Left lung (tissue), 14 donors: ENCODE measurements at places on chromosomes 11 and 22. TPM values are rescaled to one million over a fixed set of nuclear protein-coding genes. Genes with fewer than 3 reads are reported as not detected.

NNMT gene
- 165 TPM for total RNA-seq

SORL1 gene
- 114 TPM for total RNA-seq

DNA sequence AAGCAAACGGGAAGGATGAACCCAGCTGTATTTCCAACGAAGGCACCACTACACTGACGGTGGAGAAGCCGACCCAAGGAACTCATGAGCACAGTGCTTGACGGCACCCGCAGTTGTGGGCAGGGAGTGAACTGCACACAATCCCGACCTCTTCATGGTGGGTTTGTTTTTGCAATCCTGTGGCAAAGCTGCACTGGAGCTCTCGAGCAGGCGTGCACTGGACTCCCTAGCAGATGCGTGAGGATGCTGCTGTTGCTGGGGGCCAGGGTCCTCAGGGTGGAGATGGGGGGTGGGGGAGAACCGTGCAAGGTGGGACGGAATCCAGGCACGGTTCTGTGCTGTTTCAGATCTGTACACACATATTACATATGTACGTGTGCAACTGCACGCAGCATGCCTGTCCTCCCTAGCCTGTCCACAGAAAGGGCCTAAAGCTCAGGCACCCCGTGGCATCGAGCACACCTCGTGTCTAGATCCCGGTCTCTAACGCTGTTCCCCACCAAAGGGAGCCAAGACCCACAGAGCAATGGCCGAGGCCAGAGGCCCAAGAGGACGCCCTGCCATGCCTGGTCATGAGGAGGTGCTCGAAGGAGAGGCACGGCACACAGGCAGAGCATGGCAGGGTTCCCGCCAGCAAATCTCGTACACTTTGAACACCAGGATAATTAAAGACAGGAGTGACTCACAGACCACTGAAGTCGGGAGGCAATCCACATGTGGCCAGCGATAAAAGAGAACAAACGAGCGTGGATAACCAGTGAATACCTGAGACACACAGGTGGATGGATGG is 17.6 kb downstream of the ALG12 start:
- no peak for DNase-seq
- H3K27ac ChIP-seq, result no peak overlapping the region
- no peaks in the 10 kb centered on the region for H3K4me1 ChIP-seq

GRCh38 chr11:65776196-65776595 is 4.6 kb downstream of the AP5B1 start:
- H3K4me1 ChIP-seq, result peaks cover 6% of the 10 kb centered on the region
- DNase-seq, result peak; percentile 79
- H3K27me3 ChIP-seq, result no peaks in the 10 kb centered on the region
- H3K27ac ChIP-seq, result peak overlapping the region; percentile 97
- peaks cover 31% of the 10 kb centered on the region for H3K36me3 ChIP-seq

DNA sequence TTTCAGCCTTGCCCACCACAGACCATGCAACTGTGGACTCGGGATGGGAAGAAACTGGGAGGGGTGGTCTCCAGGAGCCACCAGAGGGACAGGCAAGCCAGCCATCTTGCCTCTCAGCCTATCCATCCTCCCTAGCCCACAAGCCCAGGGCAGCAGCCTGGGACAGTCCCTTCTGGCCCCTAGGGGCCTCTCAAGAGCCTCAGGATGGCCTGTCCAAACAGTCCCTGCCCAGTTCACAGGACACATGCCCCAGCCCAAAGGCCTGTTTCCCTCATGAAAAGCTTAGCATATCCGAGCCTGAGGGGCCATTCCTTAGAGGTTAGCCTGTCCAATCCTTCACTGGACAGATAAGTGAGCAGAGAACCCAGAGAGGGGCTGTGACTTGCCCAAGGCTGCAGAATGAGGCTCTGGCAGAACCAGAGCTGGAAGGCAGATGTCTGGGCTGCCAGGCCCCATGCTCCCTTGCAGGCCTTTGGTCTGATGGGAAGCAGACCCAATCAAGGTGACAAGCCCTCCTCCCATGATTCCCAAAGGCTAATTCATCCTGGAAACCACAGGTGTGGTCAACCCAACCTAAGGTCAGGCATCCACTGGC is 28.2 kb downstream of the LRRC10B start:
- H3K4me3 ChIP-seq, result no peak overlapping the region
- H3K27me3 ChIP-seq, result peaks cover 7% of the 10 kb centered on the region
- H3K4me1 ChIP-seq, result no peaks in the 10 kb centered on the region
- H3K36me3 ChIP-seq, result no peaks in the 10 kb centered on the region
- DNase-seq, result no peak
- H3K27ac ChIP-seq, result no peak overlapping the region

- peaks cover 6% of the 10 kb centered on the region for H3K4me1 ChIP-seq
- DNase-seq, result no peak
- H3K27me3 ChIP-seq, result peaks cover 80% of the 10 kb centered on the region
- H3K27ac ChIP-seq, result no peak overlapping the region
- H3K4me3 ChIP-seq, result no peak overlapping the region
These were observed 316.4 kb downstream of the NTM start for GRCh38 chr11:131686836-131687235.

GRCh38 chr22:39897841-39898240 is 3.0 kb upstream of the GRAP2 start:
- no peak overlapping the region for H3K4me3 ChIP-seq
- H3K27me3 ChIP-seq, result peaks cover 18% of the 10 kb centered on the region
- H3K4me1 ChIP-seq, result peaks cover 10% of the 10 kb centered on the region
- no peak overlapping the region for H3K27ac ChIP-seq

DNA sequence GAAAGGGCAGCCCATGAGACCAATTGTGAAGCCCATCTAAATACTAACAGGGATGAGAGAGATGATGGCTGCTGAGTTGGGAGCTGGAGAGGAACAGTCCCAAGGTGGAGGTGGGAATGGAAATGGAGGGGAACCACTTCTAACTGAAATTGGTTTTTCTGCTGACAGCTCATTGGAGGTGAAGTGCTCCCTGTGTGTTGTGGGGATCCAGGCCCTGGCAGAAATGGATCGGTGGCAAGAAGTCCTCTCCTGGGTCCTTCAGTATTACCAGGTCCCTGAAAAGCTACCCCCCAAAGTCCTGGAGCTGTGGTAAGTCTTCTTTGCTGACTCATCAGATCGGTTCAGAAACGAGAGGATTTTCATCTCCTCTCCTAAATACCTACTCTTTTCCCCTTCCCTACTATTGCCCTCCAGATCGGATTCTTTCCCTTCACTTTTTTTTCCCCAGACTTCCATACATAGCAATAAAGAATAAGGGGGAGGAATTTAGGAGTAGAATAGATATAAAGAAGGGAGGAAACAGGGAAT is 2.0 kb downstream of the PEX26 start:
- H3K4me1 ChIP-seq, result peaks cover 16% of the 10 kb centered on the region
- peaks cover 53% of the 10 kb centered on the region for H3K36me3 ChIP-seq
- H3K27ac ChIP-seq, result no peak overlapping the region

DNA sequence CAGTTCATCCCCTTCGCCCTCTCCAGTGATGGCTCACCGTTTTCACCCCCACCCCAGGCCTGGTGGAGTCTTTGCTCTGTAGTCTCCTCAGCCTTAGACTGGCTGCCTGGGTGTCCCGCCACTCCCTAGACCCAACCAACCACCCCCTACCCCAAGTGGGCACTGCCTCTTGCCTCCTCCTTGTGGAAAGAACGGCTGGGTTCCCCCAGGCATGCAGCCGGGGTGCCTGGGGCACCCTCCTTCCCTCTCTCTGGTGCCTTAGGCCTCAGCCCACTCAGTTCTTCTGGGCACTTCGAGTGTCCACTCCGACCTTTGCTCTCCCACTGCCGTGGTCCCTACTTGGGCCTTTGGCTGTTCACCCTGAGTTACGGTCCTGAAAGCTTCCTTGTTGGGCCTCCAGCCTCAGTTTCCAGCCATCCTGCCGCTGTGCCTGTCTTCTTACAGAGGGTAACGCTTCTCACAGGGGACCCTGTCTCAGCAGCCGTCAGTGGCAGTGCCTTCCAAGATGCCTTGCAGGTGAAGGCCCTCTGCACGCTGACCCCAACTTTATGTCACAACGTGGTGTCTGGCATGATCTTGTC is 3.1 kb downstream of the GRIK4 start:
- no peak overlapping the region for H3K27ac ChIP-seq
- no peaks in the 10 kb centered on the region for H3K4me1 ChIP-seq
- no peak for DNase-seq

DNA sequence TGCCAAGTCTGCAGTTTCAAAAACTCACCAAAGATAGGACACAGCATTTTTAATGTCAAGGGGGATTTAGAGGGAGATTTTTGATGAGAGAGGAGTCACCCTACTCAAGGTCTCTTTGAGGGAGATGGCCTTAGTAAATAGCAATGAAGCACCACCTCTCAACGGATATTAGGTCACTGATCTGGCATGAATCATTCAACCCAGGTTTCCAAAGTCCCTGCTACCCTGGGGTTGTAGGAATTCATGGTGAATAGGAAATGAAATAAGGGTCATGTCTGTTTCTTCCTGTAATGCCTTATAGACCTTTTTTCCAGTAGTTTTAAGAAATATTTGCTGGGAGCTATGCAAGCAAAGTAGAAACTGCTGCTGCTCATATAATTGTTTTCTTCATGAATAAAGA is 2154.9 kb downstream of the LRRC4C start:
- H3K4me3 ChIP-seq, result no peak overlapping the region
- no peak for DNase-seq
- H3K27ac ChIP-seq, result no peak overlapping the region
- no peaks in the 10 kb centered on the region for H3K27me3 ChIP-seq

DNA sequence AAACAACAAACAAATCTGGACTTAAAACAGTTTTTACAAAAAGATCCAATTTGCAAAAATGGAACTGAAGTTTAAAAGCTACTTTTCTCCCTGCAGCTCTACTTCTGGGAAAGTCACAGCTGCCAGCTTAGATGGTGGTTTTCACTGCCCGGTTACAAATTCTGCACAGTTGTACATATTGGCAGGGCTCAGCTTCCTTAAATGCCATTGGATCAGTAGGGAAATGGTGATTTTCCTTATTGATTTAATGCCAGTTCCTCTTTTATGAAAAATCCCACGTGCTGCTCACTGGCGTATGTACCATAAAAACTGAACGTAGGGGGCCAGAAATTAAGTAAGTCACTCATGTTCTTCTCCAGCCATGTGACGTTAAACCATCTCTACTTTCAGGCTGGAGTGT is 22.8 kb downstream of the GRAP2 start:
- H3K36me3 ChIP-seq, result no peaks in the 10 kb centered on the region
- peaks cover 94% of the 10 kb centered on the region for H3K27me3 ChIP-seq
- no peak overlapping the region for H3K27ac ChIP-seq
- no peak overlapping the region for H3K4me3 ChIP-seq

- no peaks in the 10 kb centered on the region for H3K36me3 ChIP-seq
- peak within 1 kb of the TSS; percentile 55 for H3K27ac ChIP-seq
- H3K4me3 ChIP-seq, result peak within 1 kb of the TSS; percentile 49
- DNase-seq, result peak; percentile 89
These were observed at the start of the genes RIBC2 and SMC1B for GRCh38 chr22:45413368-45414211. RIBC2 (plus strand) TSS chr22:45413693; CDS start chr22:45413887, 194 bp downstream. SMC1B (minus strand) TSS chr22:45413599; CDS start chr22:45413567, 32 bp downstream.

DNA sequence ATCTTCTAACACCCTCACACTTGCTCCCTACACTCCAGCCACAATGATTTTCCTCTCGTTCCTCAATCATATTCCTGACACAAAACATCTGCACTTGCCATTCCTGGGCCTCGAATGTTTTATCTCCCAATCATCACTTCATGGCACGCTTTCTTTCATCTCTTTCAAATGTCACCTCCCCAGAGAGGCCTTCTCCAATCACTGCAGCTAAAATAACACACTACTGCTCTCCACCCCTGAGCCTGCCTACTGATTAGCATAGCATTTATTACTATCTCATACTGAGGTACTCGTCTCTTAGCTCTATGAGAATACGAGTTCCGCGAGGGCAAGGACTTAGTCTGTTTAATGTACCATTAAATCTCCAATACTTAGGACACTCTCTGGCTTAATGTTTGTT is 23.5 kb downstream of the NFRKB start:
- peaks cover 100% of the 10 kb centered on the region for H3K36me3 ChIP-seq
- no peaks in the 10 kb centered on the region for H3K27me3 ChIP-seq
- DNase-seq, result no peak
- H3K27ac ChIP-seq, result no peak overlapping the region
- no peak overlapping the region for H3K4me3 ChIP-seq

DNA sequence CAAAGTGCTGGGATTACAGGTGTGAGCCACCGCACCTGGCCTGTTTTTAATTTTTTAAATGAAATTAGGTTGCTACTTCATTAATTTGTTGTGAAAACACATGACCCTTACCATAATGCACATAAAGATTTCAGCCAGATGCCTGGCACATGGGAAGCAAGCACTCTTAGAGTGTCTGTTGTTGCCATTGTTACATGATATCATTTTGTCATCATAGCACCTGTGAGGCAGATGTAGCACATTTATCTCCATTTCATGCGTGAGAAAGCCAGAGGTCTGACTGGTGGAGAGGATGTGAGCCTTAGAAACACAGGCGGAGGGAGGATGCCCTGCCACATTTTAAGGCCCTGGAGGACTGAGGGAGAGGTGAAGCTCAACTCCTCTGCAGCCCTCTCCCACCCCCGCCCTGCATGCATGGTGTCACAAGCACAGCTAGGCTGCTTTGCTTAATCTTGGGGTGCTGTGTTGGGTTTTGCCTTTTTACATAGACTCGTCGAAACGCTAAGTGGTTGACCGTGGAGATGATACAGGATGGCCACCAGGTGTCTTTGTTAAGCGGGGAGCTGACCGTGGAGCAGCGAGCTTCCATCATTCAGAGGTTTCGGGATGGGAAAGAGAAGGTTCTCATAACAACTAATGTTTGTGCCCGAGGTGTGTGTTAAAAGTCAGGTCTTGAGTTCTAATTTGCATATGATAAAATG is 14.0 kb downstream of the DDX25 start:
- no peak overlapping the region for H3K4me3 ChIP-seq
- H3K27ac ChIP-seq, result no peak overlapping the region
- no peaks in the 10 kb centered on the region for H3K36me3 ChIP-seq
- H3K27me3 ChIP-seq, result peaks cover 18% of the 10 kb centered on the region
- DNase-seq, result no peak

DNA sequence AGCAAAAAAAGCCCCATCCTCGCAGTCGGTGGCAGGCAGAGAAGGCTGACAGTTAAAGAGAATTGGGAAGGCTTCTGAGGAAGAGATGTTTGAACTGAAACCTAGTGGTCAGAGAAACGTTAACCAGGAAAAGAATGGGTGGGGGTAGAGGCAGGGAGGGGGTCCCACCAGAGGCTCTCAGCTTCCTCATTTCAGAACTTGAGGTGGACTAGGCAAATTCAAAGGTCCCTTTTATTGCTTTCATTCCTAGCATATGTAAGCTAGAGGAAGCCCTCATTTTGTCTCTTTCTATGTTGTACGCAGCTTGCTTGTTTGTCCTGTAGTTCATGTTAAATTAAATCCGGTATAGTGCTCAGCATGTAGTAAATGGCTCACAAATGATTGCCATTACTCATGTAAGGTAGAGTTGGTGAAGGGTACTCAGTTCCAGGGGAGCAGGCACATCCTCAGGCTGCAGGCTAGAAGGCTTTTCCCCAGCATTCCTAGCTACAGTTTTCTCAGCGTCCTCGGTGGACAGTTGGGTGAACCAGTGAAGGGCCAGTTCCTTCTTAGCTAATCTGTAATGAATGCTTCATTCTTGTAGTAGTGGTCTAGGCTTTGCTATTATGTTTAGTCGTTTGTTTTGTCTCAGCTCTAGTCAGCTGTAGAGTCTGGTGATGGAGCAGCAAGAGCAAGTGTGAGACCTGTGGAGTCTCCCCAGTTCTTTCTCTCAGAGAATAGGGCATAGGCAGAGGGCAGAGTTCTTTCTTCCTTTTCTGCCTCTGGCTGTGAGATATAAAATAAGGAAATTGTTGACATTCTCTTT is 58.6 kb downstream of the UVRAG start:
- H3K27ac ChIP-seq, result peak overlapping the region; percentile 9
- no peaks in the 10 kb centered on the region for H3K27me3 ChIP-seq
- H3K36me3 ChIP-seq, result no peaks in the 10 kb centered on the region

- peaks cover 70% of the 10 kb centered on the region for H3K36me3 ChIP-seq
- no peak overlapping the region for H3K27ac ChIP-seq
- no peak for DNase-seq
- H3K4me3 ChIP-seq, result no peak overlapping the region
- no peaks in the 10 kb centered on the region for H3K27me3 ChIP-seq
- no peaks in the 10 kb centered on the region for H3K4me1 ChIP-seq
These were observed 38.3 kb downstream of the BIRC2 start for GRCh38 chr11:102385085-102386007.
